ENCODE measurements at places on chromosomes 3 and 15.
A peak's percentile ranks its signal among the peaks of the same experiment; 100 is the strongest.

GRCh38 chr3:140467104-140467577 lies 210.7 kb upstream of the TRIM42 start:
- no peak for DNase-seq

GRCh38 chr3:55963601-55964000 lies 476.5 kb upstream of the WNT5A start:
- DNase-seq = no peak

DNA sequence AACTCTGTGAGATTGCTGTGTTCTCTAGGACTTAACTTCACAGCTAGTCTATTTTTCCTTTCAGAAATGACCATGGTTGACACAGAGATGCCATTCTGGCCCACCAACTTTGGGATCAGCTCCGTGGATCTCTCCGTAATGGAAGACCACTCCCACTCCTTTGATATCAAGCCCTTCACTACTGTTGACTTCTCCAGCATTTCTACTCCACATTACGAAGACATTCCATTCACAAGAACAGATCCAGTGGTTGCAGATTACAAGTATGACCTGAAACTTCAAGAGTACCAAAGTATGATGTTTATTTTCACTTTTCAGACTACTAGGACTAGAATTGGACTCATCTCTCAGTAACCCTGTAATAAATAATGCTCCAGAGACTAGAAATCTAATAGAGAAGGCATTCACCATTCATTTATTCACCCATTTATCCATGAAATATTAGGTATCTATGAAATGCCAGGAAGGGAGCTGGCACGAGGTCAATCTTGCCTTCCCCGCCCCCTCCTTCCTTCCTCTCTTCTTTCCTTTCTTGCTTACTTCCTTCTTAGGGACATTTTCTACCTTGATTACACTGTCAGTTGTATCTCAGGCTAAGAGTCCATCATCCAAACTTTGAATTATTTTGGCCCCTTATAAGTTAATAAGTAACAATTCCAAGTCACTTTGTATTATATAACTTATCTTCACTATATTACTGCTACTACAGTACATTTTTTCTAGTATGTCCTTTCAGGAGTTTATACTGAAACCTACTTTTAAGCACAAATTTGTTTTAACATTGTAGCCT lies 91.0 kb downstream of the PPARG start:
- DNase-seq = no peak

DNA sequence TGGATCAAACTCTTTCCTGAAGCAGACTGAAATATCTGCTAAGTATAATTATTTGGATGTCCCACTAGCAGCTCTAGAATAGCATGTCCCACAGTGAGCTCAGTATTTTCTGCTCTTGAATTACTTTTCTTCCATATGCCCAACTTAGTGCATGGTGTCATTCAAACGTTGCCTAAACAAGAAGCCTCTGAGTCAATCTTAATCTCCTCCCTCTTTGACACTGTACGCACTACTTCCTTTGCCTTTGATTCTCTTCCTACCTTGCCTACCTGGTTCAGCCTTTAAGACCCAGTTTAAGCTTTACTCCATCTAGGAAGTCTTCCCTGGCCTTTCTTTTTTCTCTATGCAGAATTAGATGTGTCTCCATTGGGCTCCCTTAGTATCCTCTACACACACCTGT lies 54.5 kb downstream of the SEC22A start:
- no peak for DNase-seq

GRCh38 chr3:98540346-98540745 lies 8.6 kb downstream of the GPR15 start:
- DNase-seq = no peak

DNA sequence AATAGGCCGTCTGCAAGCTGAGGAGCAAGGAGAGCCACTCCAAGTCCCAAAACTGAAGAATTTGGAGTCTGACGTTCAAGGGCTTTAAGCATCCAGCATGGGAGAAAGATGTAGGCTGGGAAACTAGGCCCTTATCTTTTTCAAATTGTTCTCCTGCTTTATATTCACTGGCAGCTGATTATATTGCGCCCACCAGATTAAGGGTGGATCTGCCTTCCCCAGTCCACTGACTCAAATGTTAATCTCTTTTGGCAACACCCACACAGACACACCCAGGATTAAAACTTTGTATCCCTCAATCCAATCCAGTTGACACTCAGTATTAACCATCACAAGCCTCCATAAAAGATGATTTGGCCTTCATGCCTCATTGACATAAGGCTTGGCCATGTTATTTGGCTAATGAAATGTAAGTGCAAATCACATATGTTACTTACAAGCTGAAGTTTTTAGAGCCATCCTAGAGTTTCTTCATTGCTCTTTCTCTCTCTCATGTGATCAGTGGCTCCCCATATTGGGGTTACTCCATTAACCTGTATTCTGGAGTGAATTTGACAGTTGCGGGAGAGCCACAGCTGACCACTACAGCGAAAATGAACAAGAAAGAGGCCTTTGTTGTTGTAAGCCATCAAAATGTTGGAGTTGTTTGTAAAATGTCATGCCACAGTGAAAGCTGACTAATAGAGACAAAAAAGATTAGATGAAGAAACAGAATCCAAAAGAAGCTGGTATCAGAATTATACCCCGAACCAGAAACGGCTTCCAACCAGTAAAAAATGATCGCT lies 61.7 kb downstream of the GBE1 start:
- DNase-seq = no peak

DNA sequence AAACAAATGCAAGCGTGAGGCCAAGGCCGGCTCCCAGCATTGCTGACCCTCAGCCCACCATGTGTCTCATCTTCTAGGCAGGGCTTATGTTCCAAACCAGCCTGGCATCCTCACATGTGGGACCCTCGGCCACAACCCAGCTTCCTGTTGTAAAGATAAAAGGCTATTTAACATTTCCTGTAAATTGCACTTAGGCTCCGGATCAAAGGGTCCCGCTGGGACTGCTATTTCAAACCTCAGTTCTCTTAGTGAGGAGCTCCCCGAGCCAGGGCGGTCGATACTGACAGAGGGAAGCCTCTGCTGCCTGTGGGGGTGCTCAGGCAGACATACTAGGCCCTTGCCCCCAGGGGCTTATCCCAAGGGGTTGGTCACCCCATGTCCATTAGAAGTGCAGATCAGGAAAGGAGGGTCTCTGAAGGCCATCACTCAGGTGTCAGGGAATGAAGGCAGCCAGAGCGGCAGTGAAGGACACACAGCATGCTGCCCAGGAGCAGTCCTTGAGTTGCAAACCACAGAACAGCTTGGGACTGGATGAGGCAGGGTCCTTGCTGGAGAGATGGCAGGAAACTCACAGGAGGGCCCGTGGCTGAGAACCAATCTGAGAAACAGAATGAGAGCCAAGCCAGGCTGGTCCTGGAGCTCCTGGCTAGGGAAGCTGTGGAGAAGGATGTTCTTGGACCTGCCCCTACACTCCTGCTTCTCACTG lies 239.9 kb downstream of the TLE3 start:
- DNase-seq = peak; percentile 4

DNA sequence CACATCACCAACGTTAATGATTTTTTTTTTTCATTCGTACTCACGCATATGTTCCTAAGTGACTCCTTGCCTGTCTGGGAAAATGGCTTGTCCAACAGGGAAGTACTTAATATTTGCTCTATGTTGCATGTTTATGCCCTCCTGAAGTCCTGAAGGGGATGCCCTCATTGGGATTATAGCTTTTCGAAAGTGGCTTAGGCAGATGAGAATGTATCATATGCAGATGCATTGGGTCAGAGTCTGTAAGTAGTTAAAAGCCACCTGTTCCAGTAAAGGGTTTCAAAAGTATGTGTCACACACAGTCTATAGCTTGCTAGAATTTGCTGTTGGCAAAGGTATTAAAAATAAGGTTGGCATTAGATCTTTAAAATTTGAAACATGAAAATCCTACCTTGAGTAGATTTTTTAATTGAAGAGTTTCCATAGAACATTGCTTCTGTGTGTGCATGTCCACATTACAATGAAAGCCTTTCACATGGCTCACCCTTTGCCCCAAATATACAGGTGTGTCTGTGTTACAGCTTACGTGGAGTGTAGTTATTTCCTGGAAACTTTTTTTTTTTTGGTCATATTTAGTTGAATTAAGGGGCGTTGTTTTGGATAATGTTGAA lies 2.1 kb downstream of the ABHD17C start:
- DNase-seq = no peak

- DNase-seq = no peak
These were observed 34.3 kb upstream of the PPP4R2 start for GRCh38 chr3:72962317-72962716.

- peak; percentile 14 for DNase-seq
These were observed 21.6 kb downstream of the B4GALT4 start for GRCh38 chr3:119219069-119219468.

GRCh38 chr3:4722103-4722502 lies 229.0 kb downstream of the ITPR1 start:
- peak; percentile 20 for DNase-seq

- no peak for DNase-seq
These were observed 64.8 kb upstream of the THSD4 start for GRCh38 chr15:71050461-71050860.

GRCh38 chr3:114552527-114552812 lies 258.6 kb downstream of the TIGIT start:
- DNase-seq = no peak

DNA sequence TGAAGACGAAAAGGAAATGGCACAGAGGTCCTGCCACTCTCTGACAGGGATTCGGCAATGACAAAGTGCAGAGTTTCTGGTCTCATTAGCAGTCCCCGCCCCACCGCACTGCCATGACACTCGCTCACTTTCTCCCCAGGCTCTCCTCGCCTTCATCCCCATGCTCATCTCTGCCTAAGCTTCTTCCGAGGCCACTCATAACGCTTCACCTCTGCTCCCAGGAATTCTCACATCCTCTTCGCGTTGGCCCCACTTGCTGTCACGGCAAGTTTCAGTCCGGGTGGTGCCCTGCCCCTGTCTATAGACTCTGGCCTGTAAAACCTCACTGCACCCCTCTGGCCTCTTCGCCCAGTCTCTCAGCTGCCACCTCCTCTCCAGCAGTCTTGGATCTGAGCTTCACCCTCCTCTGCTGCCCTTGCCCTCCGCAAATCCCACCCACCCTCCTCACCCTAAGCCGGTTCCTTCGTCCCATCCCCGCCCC lies 654 bp downstream of the RUBCN start:
- peak; percentile 38 for DNase-seq

DNA sequence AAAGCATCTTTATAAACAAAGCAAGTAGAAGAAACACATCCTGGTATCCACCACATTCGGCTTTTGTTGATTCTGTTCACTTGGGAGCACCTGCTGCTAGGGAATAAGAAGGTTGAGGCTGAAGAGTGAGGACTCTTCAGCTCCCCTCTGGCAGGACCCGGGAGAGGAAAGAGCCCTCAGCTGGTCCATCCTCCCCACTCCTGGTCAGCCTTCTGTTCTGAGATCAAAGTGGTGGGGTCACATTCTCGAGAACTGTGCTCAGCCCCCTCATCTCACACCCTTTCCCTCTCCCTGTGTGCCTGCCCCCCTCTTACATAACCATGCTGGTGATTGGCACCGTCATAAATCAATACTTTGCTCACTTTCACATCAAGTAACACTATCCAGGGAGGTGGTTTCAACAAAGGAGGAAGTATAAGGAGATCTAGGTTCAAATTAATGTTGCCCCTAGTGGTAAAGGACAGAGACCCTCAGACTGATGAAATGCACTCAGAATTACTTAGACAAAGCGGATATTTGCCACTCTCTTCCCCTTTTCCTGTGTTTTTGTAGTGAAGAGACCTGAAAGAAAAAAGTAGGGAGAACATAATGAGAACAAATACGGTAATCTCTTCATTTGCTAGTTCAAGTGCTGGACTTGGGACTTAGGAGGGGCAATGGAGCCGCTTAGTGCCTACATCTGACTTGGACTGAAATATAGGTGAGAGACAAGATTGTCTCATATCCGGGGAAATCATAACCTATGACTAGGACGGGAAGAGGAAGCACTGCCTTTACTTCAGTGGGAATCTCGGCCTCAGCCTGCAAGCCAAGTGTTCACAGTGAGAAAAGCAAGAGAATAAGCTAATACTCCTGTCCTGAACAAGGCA lies at the start of gene NR1I2:
Gene NR1I2, plus strand, starts transcription at position 772 of the 869 bp plus-strand sequence.
- DNase-seq = no peak

DNA sequence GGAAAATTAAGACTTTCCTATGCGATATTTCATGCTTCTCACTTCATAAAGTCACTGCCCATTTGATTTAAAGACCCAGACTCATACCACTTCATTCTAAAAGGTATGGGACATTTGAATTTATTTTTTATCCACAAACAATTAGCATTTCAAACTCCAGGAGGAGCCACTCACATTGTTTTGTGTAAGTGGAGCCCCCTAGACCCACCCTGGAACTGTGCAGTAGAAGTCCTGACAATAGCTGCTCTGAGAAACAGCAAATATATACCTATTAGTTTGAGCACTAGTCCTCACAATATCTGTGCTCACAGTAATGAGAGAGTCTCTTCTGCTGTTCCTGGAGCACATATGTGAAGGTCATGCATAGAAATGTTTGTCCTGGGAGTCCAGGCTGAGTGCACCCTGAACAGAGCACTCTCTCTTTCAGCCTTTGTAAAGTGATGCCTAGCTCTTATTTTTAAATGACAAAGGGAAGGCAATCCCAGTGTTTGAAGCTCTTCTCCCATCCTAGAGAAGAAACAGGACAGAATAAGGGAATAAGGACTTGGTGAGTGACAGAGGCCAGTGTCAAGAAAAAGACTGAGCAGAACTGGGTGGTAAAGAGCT lies 127.5 kb upstream of the STRIT1 start:
- DNase-seq = no peak

DNA sequence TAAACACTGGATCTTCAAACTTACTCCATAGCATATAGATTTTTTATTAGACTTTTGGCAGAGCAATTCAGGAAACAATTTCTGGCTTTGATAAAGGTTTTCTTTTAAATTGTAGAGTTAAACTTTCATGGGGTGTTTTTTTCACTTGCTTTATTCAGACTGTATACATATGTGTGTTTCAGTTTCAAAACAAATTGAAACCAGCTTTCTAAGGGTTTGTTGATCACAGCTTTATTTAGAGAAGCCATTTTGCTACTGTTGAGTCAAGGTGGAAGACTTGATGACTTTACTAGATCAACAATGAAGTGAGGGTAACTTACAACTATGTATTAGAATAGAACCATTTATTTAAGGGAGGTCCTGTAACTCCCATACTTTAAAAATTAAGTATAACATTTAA lies 6.2 kb downstream of the UBE2E1 start:
- no peak for DNase-seq

- DNase-seq = no peak
These were observed 13.3 kb downstream of the LSG1 start for GRCh38 chr3:194658477-194659242.

DNA sequence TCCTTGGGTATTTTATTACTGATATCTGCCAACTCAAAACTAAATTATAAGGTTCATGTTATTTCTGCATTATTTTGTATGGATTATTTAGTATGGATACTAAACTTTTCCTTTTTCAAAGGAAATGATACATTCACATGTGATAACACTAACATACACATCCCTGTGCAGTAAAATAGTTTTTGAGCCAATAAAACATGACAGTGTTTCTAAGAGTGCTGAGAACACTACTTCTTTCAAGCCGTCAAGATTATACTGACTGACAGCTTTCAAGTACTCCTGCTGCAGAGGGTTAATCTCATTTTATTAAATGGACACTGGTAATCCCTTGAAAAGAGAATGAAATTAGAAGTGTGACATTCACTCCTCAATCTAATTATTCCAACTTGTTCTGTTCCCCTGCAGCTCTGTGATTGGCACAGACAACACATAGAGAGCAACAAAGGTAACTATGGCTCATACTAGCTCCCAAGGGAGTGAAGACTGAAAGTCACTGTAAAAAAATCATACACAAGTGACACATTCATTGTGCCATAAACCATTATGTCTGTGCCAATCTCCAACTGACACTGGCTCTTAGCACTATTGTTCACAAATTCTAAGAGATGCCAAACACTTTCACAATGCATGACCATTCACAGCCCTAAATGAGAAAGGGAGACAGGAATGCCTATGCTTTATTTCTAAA lies 468.6 kb downstream of the SHQ1 start:
- no peak for DNase-seq

- no peak for DNase-seq
These were observed 7.5 kb downstream of the SOX2 start for GRCh38 chr3:181718987-181719911.

All from activated CD4-positive, alpha-beta T cell treated with anti-CD3 and anti-CD28 coated beads for 4 hours (primary cell).